ENCODE measurements at places on chromosomes 3 and 15. TPM values are rescaled to one million over a fixed set of nuclear protein-coding genes. Genes with fewer than 3 reads are reported as not detected.
A peak's percentile ranks its signal among the peaks of the same experiment; 100 is the strongest.

CPN2 gene
- total RNA-seq = 0.29 TPM

SH3GL3 gene
- 0.29 TPM for total RNA-seq

GPR149 gene
- total RNA-seq = not detected

TNK2 gene
- total RNA-seq = 11.6 TPM

EBLN2 gene
- total RNA-seq = 6.2 TPM

AHSG gene
- not detected for total RNA-seq

TRIM71 gene
- not detected for total RNA-seq

GJD2 gene
- not detected for total RNA-seq

DNA sequence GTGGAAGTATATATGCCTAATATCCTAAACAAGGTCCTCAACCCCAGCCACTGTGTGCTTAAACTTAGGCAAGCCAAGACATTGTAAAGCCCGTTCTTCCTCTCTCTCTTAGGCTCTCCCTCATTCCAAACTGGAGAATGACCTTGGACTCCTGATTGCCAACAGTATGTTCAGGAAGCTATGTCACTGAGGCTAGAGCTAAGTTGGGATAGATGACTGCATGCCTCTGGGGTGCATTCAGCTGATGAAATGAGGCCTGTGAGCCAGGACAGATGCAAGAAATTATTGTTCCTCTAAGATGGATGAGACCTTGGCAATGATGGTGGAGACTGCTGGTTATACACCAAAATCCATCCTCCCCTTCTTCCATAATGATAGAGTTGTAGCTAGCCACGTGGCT lies 27.9 kb upstream of the TBC1D21 start:
- no peaks in the 10 kb centered on the region for H3K36me3 ChIP-seq
- H3K4me1 ChIP-seq = no peaks in the 10 kb centered on the region
- no peak overlapping the region for H3K4me3 ChIP-seq
- peaks cover 27% of the 10 kb centered on the region for H3K27me3 ChIP-seq
- H3K27ac ChIP-seq = no peak overlapping the region
- DNase-seq = no peak

GRCh38 chr3:34159613-34160420 lies 361.4 kb downstream of the PDCD6IP start:
- no peaks in the 10 kb centered on the region for H3K27me3 ChIP-seq
- H3K4me3 ChIP-seq = no peak overlapping the region
- no peak overlapping the region for H3K27ac ChIP-seq
- no peaks in the 10 kb centered on the region for H3K4me1 ChIP-seq

- H3K4me1 ChIP-seq = peaks cover 33% of the 10 kb centered on the region
- H3K27ac ChIP-seq = no peak overlapping the region
- H3K36me3 ChIP-seq = no peaks in the 10 kb centered on the region
- no peak overlapping the region for H3K4me3 ChIP-seq
- no peaks in the 10 kb centered on the region for H3K27me3 ChIP-seq
- DNase-seq = no peak
These were observed 84.7 kb downstream of the IGF2BP2 start for GRCh38 chr3:185740133-185740532.

GRCh38 chr15:71375934-71376333 lies 260.7 kb downstream of the THSD4 start:
- H3K36me3 ChIP-seq = no peaks in the 10 kb centered on the region
- no peak overlapping the region for H3K4me3 ChIP-seq
- DNase-seq = no peak
- H3K27ac ChIP-seq = no peak overlapping the region

DNA sequence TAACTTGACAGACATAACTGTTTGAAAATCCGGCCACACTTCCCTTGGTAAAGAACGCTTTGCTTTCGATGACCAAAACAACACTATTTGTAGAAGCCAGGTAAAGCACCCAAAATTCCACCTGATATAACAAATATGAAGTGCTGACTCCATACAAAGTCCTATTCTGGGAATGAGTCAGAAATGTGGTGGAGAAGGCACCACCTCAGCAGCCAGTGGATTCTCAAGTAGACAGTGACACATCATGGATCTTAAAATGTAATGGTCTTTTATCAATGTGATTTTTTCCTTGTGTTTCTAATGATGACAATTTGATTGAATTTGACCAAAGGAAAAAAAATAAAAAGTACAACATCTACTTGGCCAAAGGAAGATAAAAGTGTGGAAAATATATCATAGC lies 135.0 kb upstream of the WNT5A start:
- H3K27ac ChIP-seq = peak overlapping the region; percentile 68
- DNase-seq = peak; percentile 77
- no peaks in the 10 kb centered on the region for H3K36me3 ChIP-seq
- no peak overlapping the region for H3K4me3 ChIP-seq
- no peaks in the 10 kb centered on the region for H3K27me3 ChIP-seq
- H3K4me1 ChIP-seq = peaks cover 52% of the 10 kb centered on the region

GRCh38 chr15:35567392-35567791 lies 21.4 kb upstream of the DPH6 start:
- H3K4me3 ChIP-seq = no peak overlapping the region
- H3K27ac ChIP-seq = no peak overlapping the region
- DNase-seq = no peak
- no peaks in the 10 kb centered on the region for H3K36me3 ChIP-seq

DNA sequence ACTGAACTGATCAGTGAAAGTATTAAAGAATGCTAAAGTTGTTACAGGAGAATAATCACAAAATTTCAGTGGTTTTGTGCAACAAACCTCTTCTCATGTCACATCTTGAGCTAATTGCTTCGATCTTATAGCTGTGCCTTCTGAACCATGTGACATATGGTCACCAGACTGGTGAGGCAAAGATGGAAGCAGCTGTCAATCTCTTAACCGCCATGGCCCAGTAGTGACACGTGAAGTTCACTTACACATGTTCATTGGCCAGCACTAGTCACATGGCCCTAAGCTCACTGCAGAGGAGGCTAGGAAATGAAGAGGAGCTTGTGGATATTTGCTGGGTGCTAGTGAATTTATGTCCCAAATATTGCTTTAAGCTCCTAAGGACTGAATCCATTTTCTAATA lies 32.5 kb downstream of the BOC start:
- H3K36me3 ChIP-seq = no peaks in the 10 kb centered on the region
- H3K27me3 ChIP-seq = no peaks in the 10 kb centered on the region
- no peak overlapping the region for H3K27ac ChIP-seq
- no peak for DNase-seq
- H3K4me1 ChIP-seq = peaks cover 49% of the 10 kb centered on the region

GRCh38 chr15:51536965-51537574 lies 85.5 kb downstream of the DMXL2 start:
- H3K4me1 ChIP-seq = peaks cover 3% of the 10 kb centered on the region
- H3K27me3 ChIP-seq = no peaks in the 10 kb centered on the region
- DNase-seq = no peak
- H3K27ac ChIP-seq = no peak overlapping the region
- H3K4me3 ChIP-seq = no peak overlapping the region

DNA sequence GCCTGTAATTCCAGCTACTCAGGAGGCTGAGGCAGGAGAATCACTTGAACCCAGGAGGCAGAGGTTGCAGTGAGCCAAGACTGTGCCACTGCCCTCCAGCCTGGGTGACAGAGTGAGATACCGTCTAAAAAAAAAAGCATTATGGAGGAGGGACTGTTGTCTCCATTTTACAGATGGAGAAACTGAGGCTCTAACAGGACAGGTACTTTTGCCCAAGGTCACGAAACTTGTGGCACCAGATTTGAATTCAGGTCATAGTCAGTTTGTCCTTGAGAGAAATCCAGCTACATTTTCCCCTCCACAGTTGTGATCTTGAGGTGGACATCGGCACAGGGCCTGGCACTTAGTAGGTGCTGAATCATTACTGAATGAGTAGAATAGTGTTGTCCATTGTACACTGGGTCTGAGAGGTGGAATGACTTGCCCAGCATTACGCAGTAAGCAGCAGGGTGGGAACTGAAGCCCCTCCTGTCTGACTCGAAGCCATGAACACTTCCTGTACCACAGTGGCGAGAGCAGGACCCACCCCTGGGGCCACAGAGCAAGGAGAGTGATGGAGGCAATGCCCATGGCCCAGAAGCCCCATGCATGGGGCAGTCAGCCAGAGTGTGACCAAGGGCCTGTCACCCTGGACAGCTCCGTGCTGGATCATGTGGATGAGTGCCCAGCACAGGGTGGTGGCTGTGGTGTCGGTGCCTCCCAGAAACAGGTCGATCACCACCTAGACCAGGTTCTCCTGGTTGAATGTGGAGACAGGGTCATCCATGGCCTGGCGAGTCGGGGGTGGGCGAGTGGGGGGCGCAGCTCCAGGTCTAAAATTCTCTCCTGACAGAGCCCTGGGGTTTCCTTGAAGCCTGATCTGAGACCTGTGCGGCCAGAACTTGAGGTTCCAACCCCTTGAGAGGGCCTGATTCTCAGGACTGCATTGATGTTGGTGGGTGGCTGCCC lies 20.4 kb upstream of the PARL start:
- H3K4me3 ChIP-seq = no peak overlapping the region
- no peaks in the 10 kb centered on the region for H3K4me1 ChIP-seq
- no peaks in the 10 kb centered on the region for H3K27me3 ChIP-seq
- no peak for DNase-seq

- no peak for DNase-seq
- peaks cover 11% of the 10 kb centered on the region for H3K36me3 ChIP-seq
- peak overlapping the region; percentile 36 for H3K27ac ChIP-seq
- H3K4me1 ChIP-seq = peaks cover 31% of the 10 kb centered on the region
- no peaks in the 10 kb centered on the region for H3K27me3 ChIP-seq
These were observed 8.0 kb downstream of the TRAK1 start for GRCh38 chr3:42099020-42099765.

DNA sequence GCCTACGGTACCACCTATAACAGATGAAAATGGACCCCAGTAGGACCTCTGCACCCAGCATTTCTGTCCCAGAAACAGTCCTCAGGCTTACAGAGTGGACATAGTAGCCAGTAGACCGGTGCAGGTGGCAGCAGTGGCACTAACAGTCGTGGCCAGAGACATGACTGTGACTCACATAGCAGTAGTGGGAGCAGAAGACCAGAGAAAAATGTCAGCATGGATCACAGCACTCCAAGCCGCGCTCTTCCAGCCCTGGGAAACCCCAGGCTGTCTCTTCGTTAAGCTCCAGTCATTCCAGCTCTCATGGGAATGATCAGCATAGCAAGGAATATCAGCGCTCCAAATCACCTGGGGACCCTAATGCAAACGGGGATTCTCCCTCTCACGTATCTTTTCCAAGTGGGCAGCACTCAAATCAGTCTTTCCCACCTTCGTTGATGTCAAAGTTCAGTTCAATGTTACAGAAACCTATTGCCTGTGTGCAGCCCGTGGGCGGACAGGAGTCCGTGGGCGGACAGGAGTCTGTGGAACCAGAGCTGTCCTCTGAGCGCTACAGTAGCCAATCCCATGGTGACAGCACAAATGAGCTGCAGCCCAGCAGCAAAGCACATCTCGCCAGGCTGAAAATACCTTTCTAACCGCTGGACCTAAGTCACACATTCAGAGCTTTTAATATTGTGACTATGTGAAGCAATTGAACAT lies 10.5 kb downstream of the BFSP2 start:
- no peak overlapping the region for H3K4me3 ChIP-seq
- no peaks in the 10 kb centered on the region for H3K27me3 ChIP-seq
- peaks cover 32% of the 10 kb centered on the region for H3K4me1 ChIP-seq

GRCh38 chr3:154690413-154690812 lies 260.4 kb upstream of the GPR149 start:
- no peak overlapping the region for H3K27ac ChIP-seq
- no peaks in the 10 kb centered on the region for H3K27me3 ChIP-seq
- H3K36me3 ChIP-seq = no peaks in the 10 kb centered on the region
- no peak overlapping the region for H3K4me3 ChIP-seq
- H3K4me1 ChIP-seq = no peaks in the 10 kb centered on the region
- DNase-seq = no peak

DNA sequence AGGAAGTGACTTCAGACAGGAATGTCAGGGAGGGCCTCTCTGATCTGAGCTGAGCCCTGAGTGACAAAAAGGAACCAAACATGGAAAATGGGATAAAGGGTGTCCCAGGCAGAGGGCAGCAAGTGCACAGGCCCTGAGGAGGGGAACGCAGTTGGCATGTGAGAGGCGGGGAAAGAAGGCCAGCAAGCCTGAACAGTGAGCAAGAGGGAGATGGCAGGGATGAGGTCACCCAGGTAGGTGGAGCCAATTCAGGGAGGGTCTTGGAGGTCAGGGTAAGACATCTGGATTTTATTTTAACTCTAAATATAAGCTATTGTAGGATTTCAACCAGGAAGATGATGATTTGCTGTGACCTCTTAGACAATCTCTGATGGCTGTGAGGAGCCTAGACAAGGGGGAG lies 167.7 kb downstream of the LRTM1 start:
- H3K27ac ChIP-seq = no peak overlapping the region
- no peak for DNase-seq
- H3K4me1 ChIP-seq = peaks cover 6% of the 10 kb centered on the region
- H3K4me3 ChIP-seq = no peak overlapping the region
- H3K27me3 ChIP-seq = no peaks in the 10 kb centered on the region

DNA sequence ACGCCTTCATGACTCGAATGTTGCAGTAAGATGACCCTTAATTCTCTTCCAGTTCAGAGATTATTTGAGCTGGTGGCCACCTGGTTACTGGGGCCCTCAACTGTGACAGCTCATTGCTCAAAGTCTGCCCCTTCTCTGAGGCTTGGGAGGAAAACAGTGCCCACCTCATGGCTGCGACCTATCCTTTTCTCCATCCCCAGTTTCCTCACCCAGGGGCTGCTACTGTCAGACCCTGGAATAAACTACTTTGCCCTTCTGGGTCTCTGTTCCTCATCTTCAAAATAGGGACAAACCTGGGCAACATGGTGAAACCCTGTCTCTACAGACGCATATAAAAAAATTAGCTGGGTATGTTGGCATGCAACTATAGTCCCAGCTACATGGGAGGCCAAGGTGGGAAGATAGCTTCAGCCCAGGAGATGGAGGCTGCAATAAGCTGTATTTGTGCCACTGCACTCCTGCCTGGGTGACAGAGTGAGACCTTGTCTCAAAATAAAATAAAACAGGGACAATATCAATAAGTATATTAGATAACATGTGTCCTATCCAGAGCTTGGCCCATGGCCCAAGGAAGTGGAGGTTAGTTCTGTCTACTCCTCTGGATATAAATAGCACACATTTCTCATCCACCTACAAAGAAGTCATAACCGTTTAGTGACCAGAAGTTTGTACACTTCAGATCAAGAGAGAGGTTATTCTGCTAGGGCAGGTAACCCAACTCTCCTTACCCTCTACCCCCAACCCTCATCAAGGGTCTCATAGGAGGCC lies 2.2 kb upstream of the RASL12 start:
- H3K27me3 ChIP-seq = peaks cover 33% of the 10 kb centered on the region
- DNase-seq = peak; percentile 68
- H3K4me3 ChIP-seq = no peak overlapping the region
- no peaks in the 10 kb centered on the region for H3K36me3 ChIP-seq

GRCh38 chr3:157531301-157531660 lies 28.1 kb upstream of the VEPH1 start:
- no peaks in the 10 kb centered on the region for H3K36me3 ChIP-seq
- no peak for DNase-seq
- peak overlapping the region; percentile 90 for H3K27ac ChIP-seq
- H3K4me3 ChIP-seq = peak overlapping the region; percentile 70
- H3K27me3 ChIP-seq = no peaks in the 10 kb centered on the region
